Stimulated activated CD8-positive, alpha-beta memory T cell treated with anti-CD3 and anti-CD28 coated beads, Interleukin-2, amount 100 ng/mL, for 1 hour (primary cell): ENCODE measurements at places on chromosomes 3 and 15.

DNA sequence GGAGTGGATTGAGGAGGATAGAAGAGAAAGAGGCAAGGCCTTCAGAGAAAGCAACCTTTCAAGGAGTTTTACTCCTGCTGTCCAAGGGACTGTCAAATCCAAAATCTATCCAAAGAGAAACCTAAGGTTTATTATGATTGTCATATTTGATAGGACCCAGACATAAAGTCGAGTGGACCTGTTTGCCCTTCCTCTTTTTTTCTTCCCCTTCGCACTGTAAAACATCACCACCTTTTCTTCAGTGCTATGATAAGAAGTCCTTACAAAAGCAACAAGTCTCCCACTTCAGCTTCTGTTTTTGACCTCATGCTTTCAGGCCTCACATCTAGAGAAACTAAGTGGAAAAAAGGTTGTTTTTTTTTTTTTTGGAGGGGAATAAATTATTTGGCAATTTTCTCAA is 73.0 kb downstream of the TRPC1 start:
- DNase-seq: no peak

GRCh38 chr3:113753376-113753985 is 6.6 kb downstream of the ATP6V1A start:
- no peak for DNase-seq

- no peak for DNase-seq
Measured at GRCh38 chr3:99084826-99085225, 183.3 kb upstream of the DCBLD2 start.

- no peak for DNase-seq
Measured at GRCh38 chr3:152623286-152623911, 211.5 kb upstream of the P2RY1 start.

GRCh38 chr3:170982733-170983132 is 43.8 kb downstream of the SLC2A2 start:
- DNase-seq: no peak

- no peak for DNase-seq
Measured at GRCh38 chr3:183586477-183586876, 31.0 kb upstream of the KLHL6 start.

DNA sequence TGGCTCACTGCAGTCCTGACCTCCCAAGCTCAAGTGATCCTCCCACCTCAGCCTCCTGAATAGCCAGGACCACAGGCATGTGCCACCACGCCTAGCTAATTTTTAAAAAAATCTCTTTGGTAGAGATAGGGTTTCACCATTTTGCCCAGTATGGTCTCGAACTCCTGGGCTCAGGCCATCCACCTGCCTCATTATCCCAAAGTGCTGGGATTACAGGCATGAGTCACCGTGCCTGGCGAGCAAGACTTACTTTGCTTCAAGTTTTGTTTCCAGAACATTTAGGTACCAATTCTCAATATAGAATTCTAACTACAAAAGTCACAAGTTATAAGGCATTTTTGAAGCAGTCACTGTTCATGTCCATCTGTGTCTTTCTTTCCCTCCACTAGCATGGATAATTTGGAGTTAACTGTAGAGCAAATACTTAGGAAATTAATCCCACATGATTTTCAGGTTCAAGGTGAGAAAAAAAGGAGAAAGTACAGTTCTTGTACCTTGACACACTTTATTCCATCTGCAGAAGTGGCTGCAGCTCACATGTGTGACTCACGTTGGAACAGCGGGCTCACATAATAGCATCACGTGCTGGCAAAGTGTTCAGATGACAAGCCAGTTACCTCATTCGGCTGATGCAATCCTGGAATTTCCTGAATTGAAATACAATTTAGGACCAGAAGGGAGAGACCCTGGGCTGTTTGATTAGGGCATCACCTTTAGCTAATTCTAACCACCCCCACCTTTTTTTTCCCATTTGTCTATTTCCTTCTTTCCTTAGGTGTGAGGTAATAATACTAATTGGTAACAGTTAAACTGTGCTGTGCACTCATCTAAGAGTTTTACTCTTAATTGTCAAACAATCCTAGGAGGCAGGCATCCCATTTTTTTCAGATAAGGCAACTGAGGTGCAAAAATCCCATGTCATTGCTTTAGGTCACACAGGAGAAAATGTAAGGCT is 46.9 kb upstream of the NEDD4 start:
- DNase-seq: no peak

GRCh38 chr3:189096092-189096491 is 75.7 kb upstream of the TPRG1 start:
- DNase-seq: no peak

GRCh38 chr15:60265057-60265456 is 132.7 kb downstream of the ANXA2 start:
- no peak for DNase-seq

DNA sequence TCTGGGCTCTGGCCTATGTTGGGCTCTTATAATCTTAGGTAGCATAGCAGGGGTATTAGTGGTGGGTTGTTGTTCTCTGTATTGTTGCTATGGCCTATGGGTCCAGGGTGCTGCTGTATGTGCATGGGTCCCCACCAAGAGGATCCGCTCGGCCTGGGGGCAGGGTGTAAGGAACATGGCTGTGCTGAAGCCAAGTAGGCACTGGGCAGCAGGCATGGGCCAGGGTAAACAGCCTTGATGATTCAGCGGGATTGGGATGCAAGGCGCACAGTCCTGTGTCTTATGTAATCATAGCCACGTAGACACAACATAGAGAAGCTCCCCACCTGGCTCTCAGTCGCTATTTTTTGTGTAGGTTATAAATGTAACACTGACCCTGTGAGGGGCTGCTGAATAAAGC is 306.9 kb downstream of the ZPLD1 start:
- DNase-seq: no peak

DNA sequence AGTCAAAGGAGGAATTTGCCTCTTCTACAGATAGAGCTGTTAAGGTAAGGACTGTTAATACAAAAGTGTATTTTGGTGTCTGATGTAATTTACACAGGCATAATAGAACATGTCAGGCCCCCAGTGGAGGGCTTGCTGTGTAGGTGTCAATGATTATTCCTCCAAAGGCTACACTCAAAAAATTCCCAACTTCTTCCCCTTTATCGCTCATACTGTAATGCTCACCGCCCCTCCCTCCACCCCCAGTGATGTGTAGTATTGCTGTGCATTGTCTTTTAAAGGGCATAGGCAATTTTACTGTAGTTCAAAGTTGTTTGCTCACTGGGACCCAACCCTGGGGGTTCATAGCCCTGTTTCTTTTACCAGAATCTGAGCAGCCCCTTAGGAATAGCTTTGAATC is 32.2 kb downstream of the NSUN3 start:
- no peak for DNase-seq
